ENCODE measurements at places on chromosomes 13 and 19. TPM values are rescaled to one million over a fixed set of nuclear protein-coding genes. Genes with fewer than 3 reads are reported as not detected.

OR7G1 gene
- total RNA-seq = not detected

RASAL3 gene
- 0.85 TPM for total RNA-seq

ZNF813 gene
- 11.7 TPM for total RNA-seq

CBY2 gene
- 0.21 TPM for total RNA-seq

SHC2 gene
- 10.8 TPM for total RNA-seq

FAM216B gene
- not detected for total RNA-seq

OR7D2 gene
- total RNA-seq = not detected

ZNF30 gene
- 5.2 TPM for total RNA-seq

TICAM1 gene
- 1.4 TPM for total RNA-seq

PPP2R1A gene
- total RNA-seq = 93.6 TPM

ZNF675 gene
- 29.2 TPM for total RNA-seq

SPRY2 gene
- 34.9 TPM for total RNA-seq

KIR2DL4 gene
- total RNA-seq = not detected
